ENCODE measurements at places on chromosomes 1 and 21.
A peak's percentile ranks its signal among the peaks of the same experiment; 100 is the strongest.

- DNase-seq = no peak
Observed at GRCh38 chr21:32515874-32516273, 69.4 kb downstream of the TCP10L start.

- no peak for DNase-seq
Observed at GRCh38 chr1:21734526-21734925, 48.4 kb downstream of the USP48 start.

GRCh38 chr1:3018051-3018471, 3.2 kb upstream of the ACTRT2 start:
- no peak for DNase-seq

DNA sequence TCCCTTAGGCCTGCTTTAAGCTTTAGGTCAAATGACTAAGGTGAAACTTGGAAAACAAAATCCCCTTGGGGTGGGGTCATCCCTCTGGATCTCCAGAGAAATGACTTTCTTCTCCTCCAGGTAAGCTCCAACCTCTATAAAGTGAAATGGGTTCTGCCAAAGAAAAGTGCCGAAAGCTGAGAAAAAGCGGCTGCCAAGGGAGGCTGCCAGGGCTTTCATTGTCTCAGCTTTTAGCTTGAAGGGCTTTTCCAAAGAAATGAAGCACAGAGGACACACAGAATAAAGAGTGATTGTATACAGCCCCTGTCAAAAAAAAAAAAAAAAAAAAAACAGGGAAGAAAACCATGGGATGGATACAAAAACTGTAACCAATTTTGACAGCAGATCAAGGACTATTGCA, 126.9 kb downstream of the TGFBR3 start:
- DNase-seq = no peak

DNA sequence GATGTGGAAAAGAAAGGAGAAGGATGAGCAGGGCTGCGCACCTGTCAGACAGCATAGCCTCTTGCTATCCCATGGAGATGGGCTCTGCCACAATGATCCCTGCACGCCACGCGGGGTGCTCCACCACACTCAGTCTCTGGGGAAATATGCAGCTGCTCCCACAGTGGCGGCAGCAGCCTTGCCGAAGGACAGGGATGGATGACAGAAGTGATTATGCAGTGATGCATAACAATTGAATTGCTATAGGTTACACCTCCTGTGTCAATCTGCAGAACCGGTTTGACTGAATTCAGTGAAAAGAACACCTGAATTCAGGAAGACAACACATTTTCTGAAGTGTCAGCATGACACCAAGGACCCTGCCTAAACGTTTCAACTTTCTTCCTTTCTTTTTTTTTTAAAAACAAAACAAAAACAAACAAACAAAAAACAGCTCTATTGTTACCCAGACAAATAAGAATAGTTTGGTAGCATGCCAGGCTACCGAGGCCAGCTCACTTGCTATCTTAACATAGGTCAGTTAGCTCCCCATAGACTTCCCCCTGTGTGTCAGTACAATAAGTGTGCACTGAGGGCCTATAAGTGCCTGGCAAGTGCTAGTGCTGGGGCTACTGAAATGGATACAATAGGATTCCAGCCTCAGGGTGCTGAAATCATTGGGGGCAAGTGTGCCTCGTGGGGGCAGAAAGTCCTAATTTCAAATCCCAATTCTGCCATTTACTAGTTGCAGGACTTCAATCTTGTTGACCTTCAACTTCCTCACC, 127.6 kb upstream of the LMO4 start:
- DNase-seq = peak; percentile 58

DNA sequence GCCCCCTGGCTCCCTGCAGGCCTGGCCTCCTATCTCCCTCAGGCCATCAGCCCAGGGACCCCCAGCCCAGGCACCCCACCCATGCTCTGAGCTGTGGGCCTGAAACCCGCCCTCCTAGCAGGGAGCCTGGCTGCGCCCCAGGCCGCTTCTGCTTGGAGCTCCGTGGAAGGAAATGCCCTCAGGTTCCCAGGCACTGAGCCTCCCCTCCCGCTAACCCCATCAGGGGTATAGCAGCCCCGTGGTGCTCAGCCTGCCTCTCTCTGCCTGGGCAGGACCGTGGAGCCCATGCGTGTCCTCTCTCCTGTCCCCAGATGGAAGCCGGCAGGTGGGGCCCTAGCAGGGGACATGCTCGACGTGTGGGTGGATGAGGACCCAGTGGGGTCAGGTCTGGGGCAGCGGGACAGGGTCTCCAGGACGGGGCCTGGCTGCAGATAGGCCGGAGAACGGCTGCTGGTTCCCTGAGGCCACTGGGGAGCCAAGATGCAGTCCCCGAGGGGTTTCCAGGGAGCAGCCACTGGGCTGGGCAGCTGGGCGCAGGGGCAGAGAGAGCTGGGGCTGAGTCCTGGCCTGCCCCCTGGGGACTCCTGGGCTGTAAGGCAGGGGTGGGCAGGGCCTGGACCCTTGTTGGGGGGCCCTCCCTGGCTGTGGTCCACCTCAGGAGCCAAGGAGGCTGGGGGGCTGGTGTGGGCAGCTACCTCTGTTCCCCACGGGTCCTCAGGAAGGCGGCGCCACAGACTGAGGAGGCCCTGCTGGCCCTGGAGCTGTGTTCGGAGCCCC, 75.5 kb downstream of the MORN1 start:
- DNase-seq = no peak

DNA sequence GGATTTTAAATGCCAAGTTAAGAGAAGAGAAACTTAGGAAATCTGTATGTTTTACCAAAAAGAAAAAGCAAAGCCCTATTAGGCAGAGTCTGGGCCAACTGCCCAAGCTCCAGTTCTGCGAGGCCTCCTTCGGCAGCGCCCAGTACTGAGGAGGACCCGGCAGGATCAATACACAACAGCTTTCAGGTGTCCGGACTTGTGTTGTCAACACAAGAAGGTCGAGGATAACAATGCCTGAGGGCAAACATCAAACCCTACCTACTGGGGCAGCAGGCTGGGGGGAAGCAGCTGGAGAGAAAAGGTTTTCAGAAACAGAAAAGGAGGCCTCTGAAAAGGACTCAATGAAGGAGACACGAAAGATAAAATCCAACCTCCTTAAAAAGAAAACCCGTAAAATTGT, 98.1 kb upstream of the GJB5 start:
- DNase-seq = no peak

GRCh38 chr1:110243574-110243973, 33.5 kb downstream of the KCNC4 start:
- peak; percentile 58 for DNase-seq

DNA sequence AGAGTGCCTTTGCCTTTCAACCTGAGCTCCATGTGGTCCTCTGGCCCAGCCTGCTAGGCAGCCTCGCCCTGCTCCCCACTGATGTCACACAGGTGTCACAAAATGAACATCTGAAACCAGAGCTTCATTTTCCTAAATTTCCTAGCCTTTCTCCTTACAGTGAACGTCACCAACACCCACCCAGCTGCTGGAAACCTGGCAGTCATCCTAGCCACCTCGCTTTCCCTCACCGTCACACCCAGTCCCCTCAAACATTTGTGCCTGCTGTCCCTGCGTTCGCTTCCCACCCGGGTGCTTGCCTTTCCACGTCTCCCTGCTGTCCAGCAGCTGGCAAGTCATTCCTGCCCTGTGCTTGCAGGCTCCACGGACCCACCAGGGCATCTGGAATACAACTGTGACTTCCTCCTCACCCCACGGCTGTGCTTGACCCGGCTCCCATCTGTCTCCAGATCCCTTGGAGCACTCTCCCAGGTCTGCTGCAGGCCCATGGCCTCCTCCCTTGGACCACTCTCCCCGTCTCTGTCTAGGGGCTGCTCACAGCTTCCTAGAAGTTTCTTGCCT, 23.5 kb downstream of the ADARB1 start:
- DNase-seq = peak; percentile 41

DNA sequence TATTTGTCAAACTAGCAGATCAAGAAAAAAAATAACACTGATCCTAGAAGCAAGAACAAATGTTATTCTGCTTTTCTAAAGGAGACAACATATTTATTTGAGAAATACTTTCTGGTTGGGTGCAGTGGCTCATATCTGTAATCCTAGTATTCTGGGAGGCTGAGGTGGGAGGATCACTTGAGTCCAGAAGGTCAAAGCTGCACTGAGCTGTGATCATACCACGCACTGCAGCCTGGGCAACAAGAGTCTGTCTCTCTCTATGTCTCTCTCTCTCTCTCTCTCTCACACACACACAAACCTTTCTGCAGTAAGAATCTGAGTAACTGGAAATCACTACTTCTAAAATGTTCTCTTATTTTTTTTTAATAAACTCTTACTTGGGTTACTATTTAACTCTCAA, 31.2 kb downstream of the PRPF38A start:
- no peak for DNase-seq

DNA sequence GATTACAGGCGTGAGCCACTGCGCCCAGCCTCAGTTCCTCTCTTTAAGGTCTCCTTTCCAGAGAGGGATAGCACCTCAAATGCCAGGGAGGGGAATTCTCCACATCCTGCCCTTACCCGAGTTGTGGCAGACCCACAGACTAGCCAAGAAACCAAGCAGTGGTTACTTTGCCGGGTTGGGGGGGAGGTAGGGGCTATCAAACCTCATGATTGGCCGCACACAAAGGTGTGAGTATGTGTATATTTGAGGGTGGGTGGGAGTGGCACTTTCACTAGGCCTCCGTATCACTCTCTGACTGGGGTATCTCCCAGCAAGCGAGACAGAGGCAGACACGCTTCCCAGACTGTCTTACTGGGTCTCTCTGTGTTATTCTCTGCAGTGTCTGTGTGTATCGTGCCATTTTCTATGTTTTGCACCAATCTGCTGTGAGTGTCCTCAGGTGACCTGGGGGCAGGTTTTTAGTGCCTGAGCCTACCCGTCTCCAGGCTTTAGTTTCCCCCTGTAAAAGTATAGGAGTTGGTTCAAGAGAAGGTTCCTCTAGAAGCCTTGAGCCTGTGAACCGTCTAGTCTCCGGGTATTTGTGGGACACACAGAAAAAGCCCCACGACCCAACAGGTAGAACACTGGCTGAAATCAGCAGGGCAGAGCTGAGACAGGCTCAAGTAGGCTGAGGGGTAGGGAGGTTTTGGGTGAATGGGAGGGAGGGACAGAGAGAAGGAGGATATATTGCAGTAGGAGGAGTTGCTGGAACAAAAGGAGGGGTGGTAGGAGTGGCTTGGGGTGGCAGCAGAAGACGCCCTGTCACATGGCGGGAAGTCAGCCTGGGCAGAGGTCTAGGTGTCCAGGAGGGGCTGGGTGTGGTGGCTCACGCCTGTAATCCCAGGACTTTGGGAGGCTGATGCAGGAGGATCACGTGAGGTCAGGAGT, 10.3 kb downstream of the LMNA start:
- DNase-seq = peak; percentile 2

DNA sequence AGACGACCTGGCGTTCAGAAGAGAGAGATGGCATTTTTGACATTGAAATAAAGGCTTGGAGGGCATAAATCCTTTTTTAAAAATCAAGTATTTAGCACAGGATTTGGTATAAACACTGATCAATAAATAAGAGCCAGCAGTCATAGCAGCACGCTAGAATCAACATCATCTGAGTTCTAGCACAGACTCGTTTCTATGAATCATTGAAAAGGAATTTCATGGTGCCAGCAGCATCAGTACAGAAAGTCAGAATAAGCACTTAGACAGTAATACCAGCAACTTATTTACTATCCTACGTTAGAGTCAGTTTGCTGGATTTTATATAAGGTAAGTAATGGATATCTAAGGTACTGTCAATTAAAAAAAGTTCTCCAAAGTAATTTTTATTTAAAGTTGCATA, 119.3 kb downstream of the HLCS start:
- no peak for DNase-seq

GRCh38 chr1:67838180-67838910, 5.1 kb upstream of the GNG12 start:
- DNase-seq = no peak

GRCh38 chr1:17258116-17258757, 9.3 kb downstream of the PADI3 start:
- no peak for DNase-seq

- DNase-seq = no peak
Observed at GRCh38 chr1:5998051-5998905, 6.1 kb upstream of the NPHP4 start.

GRCh38 chr1:80441664-80442063, 1359.1 kb upstream of the ADGRL2 start:
- no peak for DNase-seq

DNA sequence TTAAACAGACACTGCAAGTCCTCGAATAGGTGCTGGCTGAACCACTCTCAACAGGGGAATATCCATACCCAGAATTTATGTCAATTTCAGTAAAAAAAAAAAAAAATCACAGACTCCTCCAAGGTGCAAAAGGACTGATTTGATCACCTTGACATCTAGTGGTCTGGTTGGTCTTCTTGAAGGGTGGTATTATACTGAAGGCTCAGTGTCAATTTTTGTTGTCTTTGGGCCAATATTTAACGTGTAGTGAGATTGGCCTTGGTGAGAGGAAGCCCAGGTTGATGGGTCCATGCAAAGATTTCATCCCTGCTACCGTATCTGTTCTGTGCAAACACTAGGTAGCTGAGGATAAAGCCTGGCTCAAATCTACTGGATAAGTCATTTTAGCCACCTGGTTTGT, 4.0 kb upstream of the GBP5 start:
- DNase-seq = no peak

GRCh38 chr1:204084247-204084772, 11.4 kb downstream of the SOX13 start:
- DNase-seq = peak; percentile 70

DNA sequence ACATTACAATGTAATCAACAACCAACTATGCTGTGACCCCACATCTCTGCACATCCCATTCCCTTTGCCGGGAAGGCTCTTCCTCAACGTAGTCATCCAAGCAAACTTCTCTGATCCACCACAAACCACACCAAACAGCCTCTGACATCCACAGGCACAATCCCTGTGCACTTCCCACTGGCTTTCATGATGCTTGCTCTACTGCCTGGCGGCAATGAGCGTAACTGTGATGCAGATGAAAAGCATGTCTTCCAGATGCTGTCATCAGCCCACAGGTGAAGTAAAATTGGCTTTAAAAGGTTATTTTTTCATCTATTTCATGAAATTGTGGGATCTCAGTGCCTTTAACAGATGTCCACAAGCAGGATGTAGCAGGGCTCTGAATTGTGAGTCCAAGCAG, 635.2 kb downstream of the SMYD3 start:
- no peak for DNase-seq

DNA sequence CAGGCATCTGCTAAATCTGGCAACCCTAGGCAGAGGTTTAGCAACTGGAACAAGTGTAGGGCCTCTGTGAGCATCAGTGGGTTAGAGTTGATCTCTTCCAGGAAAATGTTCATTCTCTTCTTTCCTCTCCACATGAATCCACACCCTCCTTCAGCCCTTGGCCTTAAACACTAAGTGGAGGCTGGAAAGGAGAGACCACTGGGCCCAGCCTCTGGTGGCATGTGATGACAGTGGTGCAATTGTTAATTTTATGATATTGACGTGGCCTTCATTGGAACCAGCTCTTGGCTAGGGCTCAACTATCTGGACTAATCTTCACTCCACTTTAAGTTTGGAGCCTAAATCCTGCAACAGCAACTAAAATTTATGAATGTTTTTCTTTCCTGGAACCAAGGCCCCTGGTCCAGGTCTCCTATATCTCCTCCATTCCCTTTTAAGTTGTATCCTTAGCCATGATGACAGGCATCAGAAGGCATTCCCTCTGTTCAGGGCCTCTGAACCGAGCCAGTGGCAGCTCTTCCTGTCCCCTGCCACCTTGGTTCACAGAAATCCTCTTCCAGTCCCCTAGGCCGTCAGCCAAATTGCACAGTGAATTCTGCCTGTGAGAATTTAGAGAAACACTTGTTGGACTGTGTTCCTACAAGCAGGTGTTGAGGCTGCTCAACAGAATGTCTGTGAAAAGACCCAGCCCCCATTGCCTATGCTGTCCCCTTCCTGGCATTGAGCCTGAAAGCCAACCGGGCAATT, 132.2 kb downstream of the PSMG1 start:
- DNase-seq = no peak

- DNase-seq = no peak
Observed at GRCh38 chr1:115409094-115410015, 71.3 kb upstream of the NGF start.

Data from eye (tissue), 1 donor.